Dermis blood vessel endothelial cell (primary cell): ENCODE measurements at places on chromosomes 11 and 22. TPM values are rescaled to one million over a fixed set of nuclear protein-coding genes. Genes with fewer than 3 reads are reported as not detected.

Gene CDC42EP1
- total RNA-seq = 22.6 and 25.8 TPM in 2 replicates

Gene FOLH1
- 0.28 TPM in 1 of 2 replicates, not detected in the other for total RNA-seq

Gene PHF21B
- under 0.01 TPM in 1 of 2 replicates, not detected in the other for total RNA-seq

Gene CST6
- 0.17 and 0.60 TPM in 2 replicates for total RNA-seq

Gene WNT7B
- not detected in 2 replicates for total RNA-seq

Gene GSTT2
- 0.65 TPM in 1 of 2 replicates, not detected in the other for total RNA-seq

Gene SESN3
- total RNA-seq = 95.6 and 113 TPM in 2 replicates

Gene TP53I11
- 31.0 and 47.1 TPM in 2 replicates for total RNA-seq

Gene GGTLC2
- total RNA-seq = not detected in 2 replicates

Gene AIFM3
- total RNA-seq = 0.05 and 0.17 TPM in 2 replicates

Gene FXYD6
- total RNA-seq = 1.1 and 1.7 TPM in 2 replicates

Gene FAM180B
- total RNA-seq = not detected in 2 replicates

Gene OR52H1
- total RNA-seq = not detected in 2 replicates

Gene DUSP8
- 0.37 and 1.2 TPM in 2 replicates for total RNA-seq

Gene UEVLD
- total RNA-seq = 27.7 and 27.9 TPM in 2 replicates

Gene TECTA
- 0.42 and 0.51 TPM in 2 replicates for total RNA-seq

Gene BTBD18
- total RNA-seq = not detected in 2 replicates

Gene BCO2
- total RNA-seq = 0.68 and 1.3 TPM in 2 replicates
